ENCODE measurements at places on chromosomes 3 and 15.

DNA sequence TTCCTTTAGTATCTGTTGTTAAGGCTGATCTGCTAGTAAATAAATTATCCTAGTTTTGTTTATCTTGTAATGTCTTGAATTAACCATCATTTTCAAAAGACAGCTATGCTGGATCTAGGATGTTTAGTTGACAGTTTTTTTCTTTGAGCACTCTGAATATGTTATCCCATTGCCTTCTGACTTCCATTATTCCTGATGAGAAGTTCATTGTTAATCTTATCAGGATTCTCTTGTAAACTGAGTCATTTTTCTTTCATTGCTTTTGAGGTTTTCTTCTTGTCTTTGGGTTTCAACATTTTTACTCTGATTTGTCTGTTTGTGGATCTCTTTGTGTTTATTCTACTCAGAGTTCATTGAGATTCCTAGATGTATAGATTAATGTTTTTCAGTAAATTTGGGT lies 157.7 kb downstream of the WNT7A start:
- DNase-seq: no peak

DNA sequence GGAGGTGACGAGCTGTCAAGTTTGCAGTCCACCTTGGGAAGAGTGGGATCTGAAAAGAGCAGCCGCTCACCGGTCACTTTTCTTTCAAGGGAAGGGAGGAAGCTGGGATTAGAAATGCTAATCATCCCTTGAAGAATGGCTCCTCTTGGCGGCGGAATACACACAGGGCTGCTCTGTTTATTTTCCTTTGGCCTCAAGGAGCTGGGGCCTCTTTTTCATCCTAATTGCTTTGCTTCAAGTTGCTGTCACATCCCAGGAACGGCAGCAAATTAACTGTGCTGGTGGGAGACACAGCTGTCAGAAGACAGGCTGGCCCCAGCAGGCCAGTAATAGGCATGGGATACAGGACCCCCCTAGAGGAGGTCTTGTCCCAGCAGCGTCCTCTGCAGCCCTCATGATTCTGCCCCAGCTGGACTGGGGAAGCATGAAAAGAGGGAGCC lies 6.7 kb downstream of the KBTBD13 start:
- DNase-seq: no peak

DNA sequence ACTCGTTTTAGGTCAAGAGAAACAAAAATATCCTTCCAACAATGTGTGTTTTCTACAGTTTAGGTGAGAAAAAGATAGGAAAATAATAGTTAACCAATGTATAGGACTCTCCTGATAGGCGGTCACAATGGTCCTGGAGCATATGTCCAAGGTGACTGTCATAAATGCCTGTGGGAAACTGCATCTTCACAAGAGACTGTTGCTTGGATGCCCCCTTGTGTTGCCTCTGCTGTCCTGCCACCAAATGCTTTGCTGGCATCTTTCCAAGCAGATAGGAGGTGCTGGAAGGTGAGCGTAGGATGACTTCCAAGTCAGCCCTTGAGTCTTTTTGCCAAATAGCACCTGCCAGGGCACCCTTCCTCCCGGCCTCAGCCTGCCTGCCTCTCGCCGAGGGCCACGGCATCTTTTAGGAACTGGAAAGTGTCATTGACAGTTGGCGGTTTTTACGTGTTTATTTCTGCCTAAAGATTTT lies 24.1 kb upstream of the SACM1L start:
- DNase-seq: peak; percentile 77

GRCh38 chr3:138800248-138800647 lies 34.5 kb downstream of the PIK3CB start:
- no peak for DNase-seq

- no peak for DNase-seq
Observed at GRCh38 chr15:31727612-31728011, 302.7 kb upstream of the CHRNA7 start.

DNA sequence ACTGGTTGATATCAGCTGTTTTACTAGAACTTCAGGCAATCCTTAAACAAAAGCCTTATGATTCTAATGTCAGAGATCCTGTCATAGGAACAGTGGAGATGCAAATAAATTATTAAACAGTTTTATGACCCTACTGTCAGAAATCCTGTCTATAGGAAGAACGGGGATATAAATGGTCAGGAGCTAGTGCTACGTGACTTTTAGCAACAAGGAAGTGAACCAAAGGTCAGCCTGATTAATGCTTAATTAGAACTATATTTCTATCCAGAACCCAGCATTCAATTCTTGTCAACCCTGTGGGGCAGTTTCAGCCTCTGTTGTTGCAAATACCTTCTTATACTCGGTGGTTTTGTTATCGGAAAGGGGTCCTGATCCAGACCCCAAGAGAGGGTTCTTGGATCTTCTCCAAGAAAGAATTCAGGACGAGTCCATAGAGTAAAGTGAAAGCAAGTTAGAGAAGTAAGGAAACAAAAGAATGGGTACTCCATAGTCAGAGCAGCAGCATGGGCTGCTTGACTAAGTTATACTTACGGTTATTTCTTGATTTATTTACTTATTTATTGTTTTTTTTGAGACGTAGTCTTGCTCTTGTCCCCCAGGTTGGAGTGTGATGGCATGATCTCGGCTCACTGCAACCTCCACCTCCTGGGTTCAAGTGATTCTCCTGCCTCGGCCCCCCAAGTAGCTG lies 59.9 kb upstream of the RNU6-1 start:
- no peak for DNase-seq
